ENCODE measurements at places on chromosomes 11 and 22.

DNA sequence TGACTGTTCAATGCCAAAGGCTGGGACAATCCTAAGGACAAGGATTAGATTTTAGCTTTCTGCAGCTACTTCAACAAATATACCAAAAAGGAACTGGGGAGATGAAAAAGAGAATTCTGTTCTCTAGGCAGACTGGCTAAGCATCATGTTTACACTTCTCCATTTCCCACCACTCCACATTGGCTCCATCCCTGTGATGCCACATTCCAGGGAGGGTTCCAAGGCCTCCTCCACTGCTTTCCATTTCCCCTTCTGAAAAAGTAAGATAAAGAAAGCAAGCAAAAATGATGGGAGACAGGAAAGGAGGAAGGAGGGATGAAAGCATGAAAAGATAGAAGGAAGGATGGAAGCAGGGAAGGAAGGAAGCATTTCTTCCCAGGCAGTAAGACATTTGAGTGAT lies 315.8 kb downstream of the BLID start:
- DNase-seq, result no peak

DNA sequence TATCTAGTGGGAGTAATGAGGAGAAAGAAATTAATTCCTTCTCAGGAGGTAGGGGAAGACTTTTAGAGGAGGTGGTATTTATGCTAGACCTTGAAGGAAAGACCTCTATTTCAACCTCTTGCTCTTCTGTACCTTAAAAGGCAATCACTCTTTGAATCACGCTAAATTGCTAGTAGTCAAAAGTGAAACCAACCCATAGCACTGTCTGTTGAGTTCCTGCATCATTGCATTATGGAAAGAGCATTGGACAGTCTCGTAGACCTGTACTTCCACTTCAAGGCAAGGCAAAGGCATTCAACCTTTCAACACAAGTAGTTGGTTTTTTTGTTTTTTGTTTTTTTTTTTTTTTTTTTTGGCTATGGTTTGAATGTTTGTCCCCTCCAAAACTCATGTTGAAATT lies 770.4 kb downstream of the ETS1 start:
- DNase-seq, result no peak

GRCh38 chr22:50199829-50200460 lies 866 bp upstream of the SELENOO start:
- no peak for DNase-seq

GRCh38 chr11:126589492-126589803 lies 234.0 kb downstream of the ST3GAL4 start:
- DNase-seq, result no peak

DNA sequence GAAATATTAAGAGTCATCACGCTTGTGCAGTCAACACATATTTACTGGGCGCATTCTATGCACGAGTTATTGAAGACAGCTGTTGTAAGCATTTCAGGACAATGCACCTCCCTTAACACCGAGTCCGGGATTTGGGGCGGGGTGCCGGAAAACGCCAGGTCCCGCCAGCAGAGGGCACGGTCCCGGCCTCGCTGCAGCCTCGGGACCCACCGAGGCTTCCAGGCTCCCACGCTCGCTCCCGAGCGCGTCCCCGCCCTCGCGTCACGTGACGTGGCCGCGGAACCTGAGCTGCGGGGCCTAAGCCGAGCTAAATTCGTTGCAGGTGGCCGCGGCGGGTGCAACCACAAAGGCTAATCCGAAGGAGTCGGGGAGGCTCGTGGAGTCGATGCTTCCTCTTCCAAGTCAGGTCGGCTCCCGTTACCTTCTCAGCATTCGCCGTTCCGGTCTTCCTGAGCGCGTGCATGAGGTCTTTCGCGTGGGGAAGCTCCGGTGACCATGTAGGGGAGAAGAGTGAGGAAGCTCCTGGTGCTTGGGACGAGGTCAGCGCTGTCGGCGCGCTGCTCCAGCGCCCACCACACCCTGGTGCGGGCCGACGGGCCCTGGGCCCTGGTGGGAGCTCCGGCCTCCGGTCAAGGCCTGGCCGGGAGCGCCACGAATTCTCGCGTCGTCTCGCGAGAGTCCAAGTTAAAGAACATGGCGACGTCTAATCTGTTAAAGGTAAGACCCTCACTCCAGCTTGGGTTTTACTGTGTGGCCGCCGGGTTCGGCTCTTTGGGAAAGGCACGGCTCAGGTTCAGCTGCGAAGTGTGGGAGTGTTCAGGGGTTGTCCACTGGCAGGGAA lies at the start of gene CUL5:
CUL5 (plus strand) TSS at position 243 of the 841 bp plus-strand sequence; CDS start at position 694, 451 bp downstream.
- DNase-seq, result peak; percentile 95

DNA sequence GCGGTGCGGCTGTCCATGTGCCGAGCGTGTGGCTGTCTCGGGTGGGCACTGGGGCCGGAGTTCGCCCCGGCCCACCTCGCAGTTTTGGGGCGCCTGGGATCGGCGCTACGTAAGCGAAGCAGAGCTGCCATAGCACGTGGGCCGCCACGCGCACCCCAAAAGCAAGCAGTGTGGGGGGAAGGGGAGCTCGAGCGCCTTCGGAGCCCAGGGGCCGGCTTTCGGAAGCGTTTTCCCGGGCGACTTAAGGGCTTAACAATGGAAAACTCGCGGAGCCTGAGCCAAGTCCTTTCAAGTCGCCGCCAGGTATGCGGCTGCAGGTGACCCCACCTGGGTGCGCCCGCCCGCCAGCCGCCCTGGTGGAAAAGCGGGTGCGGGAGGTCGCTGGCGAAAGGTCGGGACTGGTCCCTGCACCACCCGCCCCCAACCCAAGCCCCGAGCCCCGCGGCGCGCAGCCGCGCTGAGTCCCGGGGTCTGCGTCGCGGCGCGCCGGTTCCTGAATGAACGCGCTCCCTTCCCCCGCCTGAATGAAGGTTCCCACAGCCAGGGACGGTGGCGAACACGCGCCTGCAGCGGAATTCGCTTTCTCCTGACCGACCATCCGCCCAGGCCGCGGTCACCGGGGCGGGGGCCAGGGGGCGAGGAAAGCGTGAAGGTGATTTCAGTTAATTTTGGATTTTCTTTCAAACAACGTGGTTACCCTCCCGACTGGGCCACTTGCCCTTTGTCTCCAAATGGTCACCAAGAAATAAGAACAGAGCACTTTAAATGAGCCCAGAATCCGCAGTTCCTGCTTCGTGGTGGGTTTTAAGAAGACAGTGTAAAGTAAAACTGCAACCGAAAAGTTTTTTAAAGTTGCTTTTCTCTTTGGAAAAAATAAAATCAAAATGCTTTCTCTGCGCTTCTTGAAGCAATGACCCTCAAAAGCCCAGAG lies 2.8 kb upstream of the CCND1 start:
- peak; percentile 64 for DNase-seq

GRCh38 chr22:45163099-45163450 lies 650 bp upstream of the NUP50 start:
- peak; percentile 48 for DNase-seq

- peak; percentile 94 for DNase-seq
Measured at GRCh38 chr11:33701302-33702230, 940 bp upstream of the C11orf91 start.

DNA sequence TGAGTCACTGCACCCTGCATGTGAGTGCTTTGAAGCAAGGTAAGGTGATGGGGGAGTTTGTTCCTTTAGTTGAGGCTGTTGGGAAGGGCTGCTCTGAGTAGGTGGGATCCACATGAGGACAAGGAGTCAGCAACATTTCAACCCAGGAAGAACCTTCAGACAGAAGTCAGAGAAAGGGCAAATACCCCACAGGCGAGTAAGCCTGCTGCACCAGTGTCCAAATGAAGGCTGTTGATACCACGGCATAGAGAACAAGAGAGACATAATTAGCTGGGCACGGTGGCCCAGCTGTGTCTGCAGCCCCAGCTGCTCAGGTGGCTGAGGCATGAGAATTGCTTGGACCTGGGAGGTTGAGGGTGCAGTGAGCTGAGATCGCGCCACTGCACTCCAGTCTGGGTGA lies 54.3 kb upstream of the CLMP start:
- no peak for DNase-seq

GRCh38 chr22:34866495-34867131 lies 199.3 kb upstream of the ISX start:
- no peak for DNase-seq

DNA sequence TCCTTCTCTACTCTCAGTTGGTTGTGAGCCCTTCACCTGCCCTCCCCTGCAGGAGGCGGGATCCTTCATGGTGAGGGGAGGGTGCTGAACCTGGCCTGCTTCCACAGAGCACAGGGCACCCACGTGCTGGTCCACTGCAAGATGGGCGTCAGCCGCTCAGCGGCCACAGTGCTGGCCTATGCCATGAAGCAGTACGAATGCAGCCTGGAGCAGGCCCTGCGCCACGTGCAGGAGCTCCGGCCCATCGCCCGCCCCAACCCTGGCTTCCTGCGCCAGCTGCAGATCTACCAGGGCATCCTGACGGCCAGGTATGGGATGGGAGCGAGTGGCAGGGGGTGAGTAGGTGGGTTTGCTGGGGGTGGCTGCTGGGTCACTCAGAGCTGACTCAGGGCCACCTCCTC lies 6.3 kb downstream of the SSH3 start:
- DNase-seq, result no peak

- no peak for DNase-seq
Measured at GRCh38 chr22:22533417-22533816, 13.3 kb upstream of the ZNF280A start.

- no peak for DNase-seq
Measured at GRCh38 chr11:3604167-3604566, 37.6 kb downstream of the ART5 start.

DNA sequence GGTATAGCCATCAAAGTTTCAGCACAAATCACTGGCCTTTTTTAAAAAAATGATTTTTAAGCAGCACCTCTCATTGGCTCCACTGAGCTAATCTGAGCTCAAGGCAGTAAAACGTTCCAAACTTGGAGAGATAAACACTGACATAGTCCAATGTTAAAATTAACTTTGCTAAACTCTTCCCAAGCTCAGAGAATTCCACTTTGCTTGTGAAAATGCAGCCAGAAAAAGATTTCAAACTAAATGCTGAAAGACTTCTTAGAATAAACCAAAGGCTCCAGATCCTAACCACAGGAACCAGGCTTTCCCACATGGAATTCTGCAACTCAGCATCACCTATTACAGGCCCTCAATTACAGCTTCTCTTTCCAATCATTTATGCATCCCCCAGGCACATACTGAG lies 84.7 kb upstream of the GDPD4 start:
- no peak for DNase-seq

DNA sequence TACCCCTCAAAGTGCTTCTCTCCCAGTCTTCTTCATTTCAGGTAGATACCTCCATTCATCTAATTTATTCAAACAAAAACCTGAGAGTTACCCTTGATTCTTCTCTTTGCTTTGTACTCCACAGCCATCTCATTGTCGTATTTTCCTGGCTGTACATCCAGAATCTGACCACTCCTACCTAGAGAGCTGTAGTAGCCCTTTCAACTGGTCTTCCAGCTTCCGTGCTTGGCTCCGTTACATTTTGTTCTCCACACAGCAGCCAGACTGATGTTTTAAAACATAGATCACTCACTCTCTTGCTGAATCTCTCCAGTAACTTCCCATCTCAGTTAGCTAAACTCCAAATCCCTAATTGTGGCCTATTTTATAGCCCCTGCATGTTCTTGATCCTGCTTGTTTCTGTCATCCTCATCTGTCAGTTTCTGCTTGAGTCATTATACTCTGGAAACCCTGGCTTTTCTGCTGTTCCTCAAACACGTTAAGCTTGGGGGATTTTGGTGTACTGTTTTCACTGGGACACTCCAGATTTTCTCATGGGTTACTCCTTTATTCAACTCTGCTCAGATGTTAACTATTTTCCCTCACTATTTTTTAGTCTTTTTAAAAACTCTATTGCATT lies 7.4 kb downstream of the SPCS2 start:
- no peak for DNase-seq

GRCh38 chr22:23386822-23387580 lies 193.1 kb downstream of the IGLL1 start:
- no peak for DNase-seq

DNA sequence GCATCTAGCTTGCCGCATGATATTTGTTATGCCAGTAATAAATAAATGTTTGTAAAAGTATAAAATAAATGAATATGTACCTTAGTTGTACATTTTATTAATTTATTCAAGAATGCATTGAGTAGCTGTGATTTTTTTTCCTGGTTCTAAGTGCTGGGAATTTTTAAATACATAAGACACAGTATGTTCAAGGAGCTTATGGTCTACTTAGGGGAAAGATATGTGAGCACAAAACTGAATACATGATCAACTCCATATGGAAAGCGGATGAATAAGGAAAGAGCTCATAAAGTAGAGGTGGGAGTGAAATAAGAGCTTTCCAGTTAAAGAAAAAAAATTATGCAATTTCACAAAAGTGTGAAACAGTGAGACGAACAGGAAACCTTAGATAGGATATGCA lies 944.2 kb upstream of the CCDC90B start:
- no peak for DNase-seq

DNA sequence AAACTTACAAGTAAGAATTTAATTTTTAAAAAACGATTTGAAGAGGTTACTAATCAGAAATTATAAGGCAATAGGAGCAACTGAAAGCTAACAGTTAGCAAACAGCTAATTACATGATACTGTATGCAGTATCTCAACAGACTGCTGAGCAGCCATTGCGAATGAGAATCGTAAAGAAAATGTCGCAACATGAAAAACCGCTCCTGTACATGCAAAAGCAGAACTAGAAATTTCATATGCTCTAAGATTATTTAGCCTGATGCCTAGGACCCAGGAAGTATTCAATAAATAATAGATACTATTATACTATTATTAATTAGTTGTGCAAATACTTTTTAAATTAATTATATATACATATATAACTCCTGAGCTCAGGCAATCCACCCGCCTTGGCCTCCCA lies 48.7 kb upstream of the EP300 start:
- DNase-seq, result no peak

DNA sequence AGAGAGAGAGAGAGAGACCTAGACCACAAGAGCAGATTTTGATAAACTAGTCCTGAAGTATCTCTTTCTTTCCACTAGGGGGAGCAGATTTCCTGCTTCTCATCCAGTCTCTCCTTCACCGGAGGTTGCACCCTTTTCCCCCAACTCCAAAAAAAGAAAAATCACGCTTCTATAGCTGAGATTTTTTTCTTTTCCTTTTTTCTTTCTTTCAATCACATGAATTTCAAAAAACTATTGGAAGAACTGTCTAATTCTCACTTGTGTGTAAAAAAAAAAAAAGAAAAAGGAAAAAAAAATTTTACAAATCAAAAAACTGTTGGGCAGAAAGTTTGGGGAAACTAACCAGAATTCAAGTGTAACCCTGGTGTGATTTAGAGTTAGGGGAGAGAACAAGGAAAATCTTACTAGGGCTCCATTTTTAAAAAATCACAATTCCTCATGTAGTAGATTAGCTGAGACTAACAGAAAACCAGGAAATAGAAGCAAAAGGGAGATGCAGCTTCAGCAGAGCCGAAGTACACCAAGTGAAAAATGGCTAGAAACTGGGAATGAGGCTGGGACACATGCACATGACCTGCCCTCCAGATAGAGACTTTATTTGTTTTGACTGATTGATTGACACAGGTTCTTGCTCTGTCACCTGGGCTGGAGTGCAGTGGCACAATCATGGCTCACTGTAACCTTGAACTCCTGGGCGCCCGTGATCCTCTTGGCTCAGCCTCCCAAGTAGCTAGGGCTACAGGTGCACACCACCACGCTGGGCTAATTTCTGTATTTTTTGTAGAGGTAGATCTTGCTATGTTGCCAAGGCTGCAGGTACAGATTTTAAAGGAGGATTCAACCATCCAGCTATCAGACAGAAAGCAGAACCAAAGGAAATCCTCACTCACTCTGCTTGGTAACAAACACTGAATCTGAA lies 27.1 kb downstream of the SDHD start:
- peak; percentile 76 for DNase-seq

All from fibroblast of pulmonary artery (primary cell).